Lung microvascular endothelial cell (primary cell): ENCODE measurements at places on chromosomes 3 and 15.

DNA sequence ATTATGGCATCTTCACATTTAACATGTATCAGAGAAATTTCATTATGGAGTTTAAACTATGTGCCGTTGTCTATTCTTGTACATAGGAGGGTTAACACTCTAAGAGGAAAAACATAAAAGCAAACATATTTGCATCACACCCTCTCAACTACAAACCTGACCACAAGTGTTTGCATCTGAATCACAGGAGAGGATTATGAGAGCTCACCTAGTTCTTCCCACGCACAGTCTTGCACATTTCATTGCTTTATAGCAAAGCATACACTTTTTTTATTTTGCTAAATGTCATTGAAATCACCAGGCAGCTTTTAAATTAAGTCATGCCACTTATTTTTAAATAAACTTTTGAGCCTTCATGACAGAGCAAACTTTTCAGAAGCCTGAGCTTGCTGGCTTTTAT, 12.5 kb downstream of the TRAT1 start:
- no peak for DNase-seq

DNA sequence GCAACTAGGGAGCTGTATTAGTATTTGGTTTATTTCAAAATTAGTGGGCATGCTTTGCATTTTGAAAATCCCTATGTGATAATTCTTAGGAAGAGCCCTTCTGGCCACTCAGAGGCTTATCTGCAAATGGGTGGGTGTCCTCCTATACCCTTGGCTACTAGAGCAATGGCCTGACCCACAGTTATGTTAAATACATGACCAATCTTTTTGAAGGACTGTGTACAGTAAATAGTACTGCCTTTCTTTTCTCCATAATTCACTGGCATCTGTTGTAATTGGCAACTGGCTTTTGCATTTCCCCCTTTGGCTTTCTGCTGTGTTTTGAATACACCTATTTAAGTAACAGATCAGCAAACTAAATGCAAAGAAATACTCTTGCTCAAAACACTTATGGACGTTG, 175.4 kb downstream of the ANXA2 start:
- DNase-seq = no peak

- DNase-seq = peak; percentile 45
Measured at GRCh38 chr15:64058279-64058678, 12.0 kb upstream of the DAPK2 start.

DNA sequence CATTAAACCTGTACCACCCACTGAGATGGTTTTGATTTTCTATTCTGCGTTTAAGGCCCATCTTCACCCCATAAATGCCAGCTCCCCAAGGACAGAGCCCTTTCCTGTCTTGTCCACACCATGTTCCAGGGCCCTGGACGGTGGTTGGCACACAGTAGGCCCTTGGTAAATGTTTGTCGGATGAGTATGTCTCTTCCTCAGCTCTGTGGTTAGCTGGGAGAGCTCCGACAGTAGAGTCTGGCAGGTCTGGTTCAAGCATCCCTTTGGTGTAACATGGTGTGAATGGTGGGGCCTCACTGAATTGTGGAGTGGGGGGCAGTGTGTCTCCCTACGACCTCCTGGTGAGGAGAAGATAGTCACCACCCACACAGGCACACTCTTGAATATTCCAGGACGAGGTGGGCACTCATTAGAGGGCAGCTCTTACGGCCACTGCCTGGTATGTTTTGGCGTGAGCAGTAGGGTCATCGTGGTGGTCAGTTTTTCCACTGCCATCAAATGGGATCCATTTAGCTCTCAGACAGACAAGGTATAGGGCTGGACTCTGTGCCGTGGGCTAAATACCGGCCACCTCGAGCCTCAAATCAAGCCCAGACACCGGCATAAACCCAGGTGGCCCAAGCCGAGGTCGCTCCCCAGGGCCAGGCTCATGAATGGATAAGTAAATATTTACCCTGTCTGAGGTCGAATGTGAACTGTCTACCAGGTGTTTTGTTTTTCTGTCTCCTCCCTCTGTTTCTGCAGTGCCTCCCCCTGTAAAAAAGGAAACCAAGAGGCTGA, 61.3 kb downstream of the SMAD3 start:
- DNase-seq = no peak
